ENCODE measurements at places on chromosomes 13 and 19.

- no peak for DNase-seq
Observed at GRCh38 chr19:55656988-55657747, 2.3 kb downstream of the U2AF2 start.

DNA sequence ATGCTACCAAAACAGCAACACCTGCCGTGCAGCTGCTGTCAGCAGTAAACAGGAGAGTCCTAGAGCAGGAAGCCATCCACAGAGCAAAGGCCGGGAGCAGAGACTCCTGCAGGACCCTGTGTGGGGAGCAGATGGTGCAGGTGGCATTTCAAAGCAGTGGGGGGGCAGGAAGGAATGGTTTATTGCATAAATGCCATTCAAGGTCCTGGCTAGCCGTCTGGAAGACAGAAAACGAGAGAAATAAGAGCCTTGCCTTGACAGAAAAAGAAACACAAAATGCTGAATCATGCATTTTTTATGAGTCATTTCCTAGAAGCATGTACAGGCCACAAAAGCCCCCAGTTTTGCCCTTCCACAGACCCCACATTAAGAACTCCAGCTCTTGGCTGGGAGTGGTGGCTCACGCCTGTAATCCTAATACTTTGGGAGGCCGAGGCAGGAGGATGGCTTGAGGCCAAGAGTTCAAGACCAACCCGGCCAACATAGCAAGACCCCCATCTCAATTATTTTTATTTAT is 5.4 kb downstream of the RSPH6A start:
- DNase-seq, result no peak

DNA sequence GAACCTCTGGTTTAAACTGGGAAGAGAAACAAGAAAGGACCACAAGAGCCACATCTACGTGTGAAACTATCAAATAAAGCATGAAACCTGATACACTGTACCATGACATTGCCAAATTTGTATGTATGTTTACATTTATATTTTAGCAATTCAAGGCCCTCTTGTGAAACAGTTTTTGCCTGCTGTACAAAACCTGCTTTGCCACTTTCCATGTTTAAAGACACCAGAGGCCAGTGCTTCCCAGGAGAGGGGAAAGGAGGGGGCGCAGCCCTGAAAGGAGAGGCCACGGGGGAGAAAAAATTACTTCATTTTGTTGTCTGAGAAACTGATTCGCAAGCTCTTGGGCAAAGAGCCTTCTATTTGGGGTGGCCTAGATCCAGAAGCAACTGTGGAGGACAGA is 124.8 kb downstream of the DCLK1 start:
- DNase-seq, result no peak

GRCh38 chr13:59680429-59681024 is 483.2 kb downstream of the DIAPH3 start:
- DNase-seq, result no peak

- peak; percentile 84 for DNase-seq
Observed at GRCh38 chr19:10797541-10798256, 38.3 kb downstream of the TMED1 start.

DNA sequence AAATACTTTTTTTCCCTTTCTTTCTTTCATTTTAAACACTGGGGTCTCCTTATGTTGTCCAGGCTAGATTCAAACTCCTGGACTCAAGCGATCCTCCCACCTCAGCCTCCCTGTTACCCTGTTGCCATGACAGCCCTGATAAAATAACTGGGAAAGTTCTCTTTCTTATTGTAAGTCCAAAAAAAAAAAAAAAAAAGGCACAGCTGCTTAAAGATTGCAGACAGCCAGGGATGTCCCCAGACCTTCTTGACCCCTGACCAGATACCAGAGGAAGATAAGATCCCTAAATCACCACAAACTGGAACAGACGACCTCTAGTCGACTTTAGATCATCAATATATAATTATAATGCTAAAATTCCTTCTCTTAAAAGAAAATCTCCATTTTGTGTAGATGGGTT is 1.1 kb upstream of the MVB12A start:
- DNase-seq, result no peak

- no peak for DNase-seq
Observed at GRCh38 chr13:97631158-97631557, 197.2 kb downstream of the RAP2A start.

GRCh38 chr13:43023289-43023963 is at the start of gene DNAJC15:
TSS of gene DNAJC15 (plus strand) at chr13:43023586. CDS start at chr13:43023627, 41 bp downstream.
- peak; percentile 67 for DNase-seq

DNA sequence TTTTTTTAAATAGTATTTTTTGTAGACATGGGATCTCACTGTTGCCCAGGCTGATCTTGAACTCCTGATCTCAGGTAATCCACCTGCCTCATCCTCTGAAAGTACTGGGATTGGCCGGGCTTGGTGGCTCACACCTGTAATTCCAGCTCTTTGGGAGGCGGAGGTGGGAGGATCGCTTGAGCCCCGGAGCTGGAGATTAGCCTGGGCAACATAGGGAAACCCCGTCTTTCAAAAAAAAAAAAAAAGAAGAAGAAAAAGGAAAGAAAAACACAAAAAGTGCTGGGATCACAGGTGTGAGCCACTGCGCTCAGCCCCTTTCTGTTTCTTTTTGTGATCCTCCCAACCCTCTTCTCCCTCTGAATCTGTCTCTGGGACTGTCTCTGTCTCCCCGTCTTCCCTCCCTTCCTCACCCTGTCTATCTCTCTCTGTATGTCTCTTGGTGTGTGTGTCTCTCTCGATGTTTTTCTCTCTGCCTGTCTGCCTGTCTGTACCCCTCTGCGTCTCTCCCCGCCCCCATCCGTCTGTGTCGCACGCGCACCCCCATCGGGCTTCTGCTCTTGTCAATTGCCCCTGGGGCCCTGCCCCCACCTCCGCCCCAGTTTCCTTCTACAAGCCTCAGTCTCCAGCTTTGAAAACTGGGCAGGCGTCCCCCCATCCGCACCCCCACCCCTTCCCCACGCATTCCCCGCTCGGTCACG is 540 bp upstream of the ZFP36 start:
- DNase-seq, result peak; percentile 70

GRCh38 chr19:51002089-51002532 is 707 bp upstream of the KLK8 start:
- no peak for DNase-seq

DNA sequence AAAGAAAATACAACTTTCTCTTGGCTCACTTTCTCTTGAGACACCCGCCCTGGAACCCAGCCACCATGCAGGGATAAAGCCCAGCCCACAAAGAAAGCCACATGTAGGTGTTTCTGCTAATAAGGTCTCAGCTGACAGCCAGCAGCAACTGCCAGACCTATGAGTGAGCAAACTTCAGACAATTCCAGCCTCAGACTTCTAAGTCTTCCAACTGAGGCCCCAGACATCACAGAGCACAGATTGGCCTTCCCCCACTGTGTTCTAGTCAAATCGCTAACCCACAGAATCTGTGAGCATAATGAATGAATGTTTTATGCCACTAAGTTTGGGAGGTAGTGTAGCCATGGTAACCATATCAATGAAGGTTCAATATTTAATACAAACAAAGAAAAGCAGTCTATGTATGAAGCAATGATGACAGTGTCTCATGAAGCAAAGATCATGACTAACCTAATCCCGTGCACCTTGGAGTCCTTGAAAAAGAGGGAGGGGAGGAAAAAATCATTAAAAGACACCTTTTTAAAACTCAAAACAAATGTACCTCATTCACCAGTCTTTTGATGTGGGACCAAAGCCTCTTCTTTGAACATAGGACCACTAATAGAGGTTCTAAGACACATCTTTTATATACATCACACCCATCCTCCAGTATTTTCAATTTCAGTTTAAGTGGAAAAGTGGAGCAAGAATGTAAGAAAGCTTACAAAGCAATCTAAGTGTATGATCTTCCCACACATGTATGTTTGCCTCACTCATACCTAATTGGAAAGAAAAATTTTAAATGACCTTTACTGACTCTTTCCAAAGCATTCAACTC is 6.2 kb downstream of the MRPS31 start:
- DNase-seq, result no peak

GRCh38 chr19:45161738-45162607 is 1.2 kb upstream of the NKPD1 start:
- DNase-seq, result no peak

GRCh38 chr13:42334329-42334706 is 62.4 kb downstream of the AKAP11 start:
- no peak for DNase-seq

GRCh38 chr19:2283835-2284507 is 2.0 kb upstream of the PEAK3 start:
- DNase-seq, result no peak

DNA sequence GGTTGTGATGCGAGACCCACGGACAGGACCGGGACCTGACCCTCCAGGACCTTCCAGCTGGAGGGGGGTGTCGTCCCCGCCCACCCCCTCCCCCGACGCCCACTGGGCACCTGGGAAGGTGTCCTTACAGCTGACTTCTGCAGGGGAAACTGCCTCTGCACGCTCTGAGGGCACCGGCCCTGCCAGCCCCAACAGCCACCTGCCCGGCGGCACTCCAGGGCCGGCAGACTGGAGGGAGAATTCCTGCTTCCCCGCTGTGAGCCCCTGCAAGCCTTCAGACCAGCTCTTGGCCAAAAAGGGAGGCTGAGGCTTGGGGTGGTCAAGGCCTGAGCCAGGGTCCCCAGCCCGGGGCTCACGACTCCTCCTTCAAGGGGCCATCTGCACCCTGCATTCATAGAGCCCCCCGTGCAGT is 1.2 kb downstream of the CNN2 start:
- DNase-seq, result no peak

DNA sequence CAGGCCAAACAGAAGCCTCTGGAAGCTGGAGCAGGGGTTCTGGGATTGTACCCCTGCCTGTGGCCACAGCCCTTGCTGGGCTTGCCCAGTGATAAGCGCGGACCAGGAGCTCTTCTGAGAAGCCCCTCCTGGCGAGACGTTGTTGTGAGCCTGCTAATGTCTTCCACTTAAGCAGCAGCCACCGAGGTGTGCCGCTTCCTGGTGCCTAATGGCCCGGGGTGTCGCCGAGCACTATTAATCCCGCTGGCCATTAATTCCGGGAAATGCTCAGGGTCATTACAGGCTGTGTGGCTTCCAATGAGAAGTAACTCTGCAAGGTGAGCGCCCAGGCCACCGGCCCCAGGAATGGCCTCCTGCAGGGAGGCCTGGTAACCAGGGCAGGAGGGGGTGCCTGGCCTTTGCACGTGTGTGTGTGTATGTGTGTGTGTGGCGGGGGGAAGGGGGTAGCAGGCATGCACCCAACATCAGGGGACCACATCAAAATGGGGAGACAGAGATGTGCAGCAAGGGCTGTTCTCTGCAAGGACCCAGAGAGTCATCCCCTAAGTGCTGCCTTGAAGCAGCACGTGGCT is 175.0 kb downstream of the URI1 start:
- DNase-seq, result no peak

- no peak for DNase-seq
Observed at GRCh38 chr19:17564781-17565180, 9.3 kb downstream of the COLGALT1 start.

- DNase-seq, result no peak
Observed at GRCh38 chr19:38093587-38093986, 130.4 kb downstream of the DPF1 start.

GRCh38 chr19:30447553-30447870 is 75.3 kb downstream of the ZNF536 start:
- no peak for DNase-seq

- DNase-seq, result no peak
Observed at GRCh38 chr19:42961119-42961518, 24.1 kb upstream of the PSG7 start.

- no peak for DNase-seq
Observed at GRCh38 chr19:5212101-5212500, 128.5 kb downstream of the PTPRS start.

DNA sequence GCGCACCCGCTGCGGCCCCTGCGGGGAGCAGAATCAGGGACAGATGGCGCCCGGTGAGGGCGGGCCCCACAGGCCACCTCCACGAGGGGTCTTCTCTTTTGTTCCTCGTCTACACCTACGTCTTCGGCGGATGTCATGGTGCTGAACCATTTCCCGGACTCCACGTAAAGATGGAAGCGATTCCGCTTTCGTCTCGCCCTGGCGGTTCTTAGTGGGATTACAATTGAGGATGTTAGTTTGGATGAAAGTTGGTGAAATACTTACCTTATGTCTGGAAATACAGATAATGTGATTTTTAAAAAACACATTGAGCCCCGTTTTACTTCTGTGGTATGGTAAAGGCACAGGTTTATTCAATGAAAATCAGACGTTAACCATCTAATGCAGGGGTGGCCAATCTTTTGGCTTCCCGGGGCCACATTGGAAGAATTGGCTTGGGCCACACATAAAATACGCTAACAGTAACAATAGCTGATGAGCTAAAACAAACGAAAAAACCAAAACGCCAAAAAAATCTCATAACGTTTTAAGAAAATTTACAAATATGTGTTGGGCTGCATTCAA is 1.4 kb upstream of the ZMYM5 start:
- peak; percentile 58 for DNase-seq

DNA sequence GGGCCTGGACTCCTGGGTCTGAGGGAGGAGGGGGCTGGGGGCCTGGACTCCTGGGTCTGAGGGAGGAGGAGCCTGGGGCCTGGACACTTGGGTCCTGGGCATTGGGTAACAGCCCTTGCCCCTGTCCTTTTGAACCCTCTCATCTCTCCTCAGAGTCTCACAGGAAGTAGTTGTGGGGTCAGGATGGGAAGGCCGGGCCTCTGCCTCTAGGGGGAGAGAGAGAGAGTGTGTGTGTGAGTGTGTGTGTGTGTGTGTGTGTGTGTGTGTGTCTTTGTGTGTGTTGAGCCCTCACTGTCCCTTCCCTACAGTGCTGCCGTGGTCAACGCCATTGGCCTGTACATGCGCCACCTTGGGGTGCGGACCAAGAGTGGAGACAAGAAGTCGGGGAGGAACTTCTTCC is 10.9 kb downstream of the ARHGEF1 start:
- no peak for DNase-seq

DNA sequence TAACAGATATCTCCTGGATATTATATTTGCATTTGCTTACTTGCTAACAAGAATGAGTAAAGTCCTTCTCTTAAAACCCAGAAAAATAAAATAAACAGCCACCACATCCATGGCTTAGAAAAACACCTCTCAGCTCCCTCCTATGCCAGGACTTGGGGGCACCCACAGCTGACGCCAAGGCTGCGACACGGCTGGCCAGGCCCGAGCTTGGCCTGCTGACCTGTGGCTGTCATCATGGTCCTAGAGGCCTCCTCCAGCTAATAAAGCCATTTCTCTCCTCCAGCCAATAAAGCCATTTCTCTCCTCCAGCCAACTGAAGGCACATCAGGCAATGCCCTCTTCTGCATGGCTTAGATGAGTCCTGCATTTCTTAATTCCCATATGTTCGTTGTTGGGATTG is 20.9 kb downstream of the C19orf12 start:
- no peak for DNase-seq

DNA sequence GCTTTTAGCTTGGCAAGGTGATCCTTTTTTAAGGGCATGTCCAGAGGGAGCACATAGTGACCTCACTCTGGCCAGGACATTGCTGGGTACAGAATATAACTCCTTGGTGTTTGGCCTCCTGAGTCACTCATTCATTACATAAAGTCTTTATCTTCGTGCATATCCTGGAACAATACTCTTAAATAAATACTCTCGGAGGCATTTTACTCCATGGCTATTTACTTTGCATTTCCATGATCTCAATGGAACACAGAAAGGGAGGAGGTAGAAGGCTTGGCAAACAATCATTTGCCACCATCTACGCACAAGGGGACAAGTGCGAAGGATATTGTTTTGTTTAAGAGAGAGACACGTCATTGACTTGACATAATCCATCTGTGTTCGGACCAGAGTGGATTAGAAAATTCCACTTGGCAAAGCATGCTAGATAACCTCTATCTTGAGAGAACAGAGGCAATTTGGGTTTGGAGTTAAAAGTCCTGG is 210.0 kb downstream of the IRS2 start:
- DNase-seq, result no peak
